ELR (cell line): ENCODE measurements at places on chromosomes 2 and 18.

GRCh38 chr2:60659026-60659425, 97.0 kb upstream of the PAPOLG start:
- no peak for DNase-seq

- DNase-seq: peak; percentile 27
These were observed 1.2 kb downstream of the BABAM2 start for GRCh38 chr2:27891673-27892105.

GRCh38 chr2:168254158-168254935, 7.0 kb upstream of the STK39 start:
- DNase-seq: peak; percentile 84

GRCh38 chr18:41744421-41745030, 210.5 kb upstream of the PIK3C3 start:
- peak; percentile 19 for DNase-seq

- DNase-seq: no peak
These were observed 7.1 kb downstream of the CNNM3 start for GRCh38 chr2:96823198-96823597.

- DNase-seq: peak; percentile 99
These were observed 18.7 kb downstream of the SMIM21 start for GRCh38 chr18:75408554-75409506.

- no peak for DNase-seq
These were observed 24.7 kb upstream of the HNRNPLL start for GRCh38 chr2:38627391-38627790.

GRCh38 chr2:85400023-85400422, 10.1 kb downstream of the CAPG start:
- no peak for DNase-seq

DNA sequence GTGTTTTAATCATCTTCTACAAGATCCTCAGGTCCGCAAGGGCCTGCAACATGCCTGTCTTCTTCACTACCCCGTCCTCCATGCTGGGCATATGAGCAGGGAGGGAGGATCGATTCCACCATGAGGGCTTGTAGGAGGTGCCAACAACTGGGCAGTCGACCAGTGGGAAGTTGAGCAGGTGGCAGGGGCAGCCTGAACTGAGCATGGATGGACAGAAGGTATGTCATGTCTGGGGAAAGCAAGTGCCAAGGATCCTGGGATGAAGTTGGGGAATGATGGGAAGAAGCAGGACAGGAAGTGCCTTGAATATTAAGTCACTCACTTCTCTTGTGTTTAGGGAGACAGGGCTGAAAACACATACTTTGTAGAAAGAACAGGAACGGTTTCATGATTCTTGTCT, 44.7 kb downstream of the CTIF start:
- DNase-seq: no peak

DNA sequence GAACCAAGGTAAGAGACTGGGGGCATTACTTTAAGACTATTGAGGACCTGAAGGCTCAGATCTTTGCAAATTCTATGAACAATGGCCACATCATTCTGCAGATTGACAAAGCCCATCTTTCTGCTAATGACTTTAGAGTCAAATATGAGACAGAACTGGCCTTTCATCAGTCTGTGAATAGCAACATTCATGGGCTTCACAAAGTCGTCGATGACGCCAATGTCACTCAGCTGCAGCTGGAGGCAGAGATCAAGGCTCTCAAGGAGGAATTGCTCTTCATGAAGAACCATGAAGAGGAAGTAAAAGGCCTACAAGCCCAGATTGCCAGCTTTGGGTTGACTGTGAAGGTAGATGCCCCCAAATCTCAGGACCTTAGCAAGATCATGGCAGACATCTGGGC, 43.8 kb upstream of the SLC4A10 start:
- no peak for DNase-seq
